ENCODE measurements at places on chromosomes 4 and X.

DNA sequence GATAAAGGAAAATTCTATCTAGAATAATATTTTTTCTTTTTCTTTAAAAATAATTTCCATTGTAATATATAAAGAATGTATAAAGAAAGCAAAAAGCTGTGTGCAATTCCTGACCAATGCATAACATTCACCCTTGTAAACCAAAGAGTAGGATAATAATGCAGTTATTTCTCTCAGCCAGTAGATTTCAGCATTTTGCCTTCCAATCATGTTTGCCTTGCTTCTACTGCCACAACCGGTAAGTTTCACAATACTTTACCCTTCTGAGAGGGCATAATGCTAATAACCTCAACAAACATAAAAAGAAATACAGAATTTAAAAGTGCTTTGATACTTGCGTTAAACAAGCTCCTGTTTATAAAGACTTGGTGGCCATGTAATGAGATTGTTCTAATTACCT, 59.9 kb downstream of the CHIC2 start:
- DNase-seq = no peak

DNA sequence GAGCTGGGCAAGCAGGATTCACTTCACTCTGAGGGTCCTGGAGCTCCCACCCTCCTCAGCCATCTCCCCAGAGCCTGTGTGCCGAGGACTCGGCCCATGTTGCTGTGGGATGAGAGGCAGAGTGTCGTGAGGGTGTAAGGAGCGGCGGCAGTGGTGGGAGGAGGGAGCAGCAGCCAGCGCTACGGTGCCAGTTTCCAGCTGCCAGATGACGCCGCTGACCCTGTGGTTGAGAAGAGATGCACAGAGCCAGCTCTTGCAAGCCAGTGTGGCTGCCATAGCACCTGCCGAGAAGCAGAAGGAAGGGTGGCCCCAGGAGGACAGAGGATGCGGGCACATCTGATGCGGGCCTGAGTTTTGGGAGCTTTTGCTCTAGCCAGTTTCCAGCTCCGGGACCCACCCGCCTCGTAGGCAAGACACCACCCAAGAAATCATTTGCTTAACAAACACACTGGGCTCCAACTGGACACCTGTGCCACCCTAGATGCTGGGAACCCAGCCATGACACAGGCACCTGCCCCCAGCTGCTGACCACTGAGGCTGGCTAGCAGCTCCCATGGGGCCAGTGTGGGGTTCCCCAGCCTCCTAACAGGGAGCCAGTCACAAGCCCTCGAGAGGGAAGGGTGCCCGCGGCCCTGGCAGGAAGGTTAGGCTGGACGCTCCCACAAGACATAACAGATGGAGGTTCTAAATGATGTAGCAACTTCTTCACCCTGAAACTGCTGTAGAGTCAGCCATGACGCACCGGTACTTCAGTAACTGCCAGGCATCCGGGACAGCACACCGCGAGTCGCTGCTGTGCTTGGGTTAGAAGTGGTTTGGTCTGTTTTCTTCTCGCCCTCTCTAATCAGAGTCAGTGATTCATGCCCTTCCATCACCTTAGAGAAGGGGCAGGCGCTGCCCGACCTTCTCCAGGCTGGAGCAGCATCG, 8.9 kb downstream of the MSANTD1 start:
- no peak for DNase-seq

DNA sequence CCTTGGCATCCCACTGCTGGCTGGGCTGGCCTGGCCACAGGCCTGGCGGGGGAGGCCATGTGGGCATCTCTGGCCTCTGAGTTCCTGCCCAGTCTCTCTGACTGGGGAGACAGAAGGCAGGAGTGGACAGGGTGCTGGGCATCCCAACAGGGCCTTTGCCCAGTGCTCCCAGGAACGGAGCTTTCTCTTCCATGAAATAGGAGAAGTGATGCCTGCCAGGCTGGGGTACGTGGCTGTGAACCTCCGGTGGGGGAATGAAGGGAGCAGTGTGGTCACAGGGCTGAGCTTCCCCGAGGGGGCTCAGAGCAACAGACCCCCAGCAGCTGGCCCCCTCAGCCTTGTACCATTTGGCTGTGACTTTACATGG, 40.4 kb upstream of the HMX1 start:
- DNase-seq = no peak

- DNase-seq = no peak
Measured at GRCh38 chrX:49040376-49040955, 2.7 kb downstream of the TFE3 start.

DNA sequence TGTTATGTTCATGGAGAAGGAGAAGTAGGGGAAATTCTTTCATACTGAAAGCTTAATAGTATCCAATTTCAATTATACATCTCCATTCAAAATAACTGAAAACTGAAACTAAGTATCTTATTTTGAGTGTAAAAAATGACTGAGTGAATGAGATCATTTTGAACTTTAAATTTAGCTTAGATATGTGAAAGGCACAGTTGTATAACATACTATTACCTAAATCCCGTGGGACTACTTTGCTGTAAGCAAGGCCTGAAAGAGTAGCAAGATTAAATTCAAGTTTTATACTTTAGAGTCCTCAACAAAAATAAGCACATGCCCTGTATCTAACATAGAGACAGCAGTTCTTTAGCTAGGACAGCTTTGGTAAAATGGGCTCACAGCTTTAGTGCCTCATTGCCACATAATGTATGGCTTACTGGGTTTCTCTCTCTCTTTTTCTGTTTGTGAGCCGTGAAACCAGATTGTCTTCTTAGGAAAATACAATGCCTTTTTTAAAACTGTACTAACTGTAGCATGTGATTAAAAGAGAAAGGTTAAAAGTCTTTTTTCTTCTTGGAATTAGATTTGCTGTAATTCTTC, 43.2 kb downstream of the GSTCD start:
- DNase-seq = no peak

DNA sequence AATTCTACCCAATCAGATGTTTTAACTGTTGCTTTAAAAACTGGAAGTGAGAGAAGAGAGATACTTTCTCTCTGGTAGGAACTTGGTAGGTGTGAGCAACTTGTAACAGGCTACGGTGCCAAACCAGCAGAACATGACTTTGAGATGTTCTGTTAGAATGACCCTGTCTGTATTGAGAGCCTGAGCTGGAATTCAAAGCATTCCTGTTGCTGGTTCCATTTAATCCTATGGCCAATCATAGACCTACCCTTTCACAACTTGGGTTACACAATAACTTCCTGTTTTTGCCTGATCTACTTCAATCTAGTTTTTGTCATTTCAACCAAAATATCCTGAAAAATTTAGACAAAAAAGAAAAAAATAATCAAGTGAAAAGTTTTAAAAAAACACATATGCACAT, 1.7 kb upstream of the PRRG1 start:
- DNase-seq = no peak

DNA sequence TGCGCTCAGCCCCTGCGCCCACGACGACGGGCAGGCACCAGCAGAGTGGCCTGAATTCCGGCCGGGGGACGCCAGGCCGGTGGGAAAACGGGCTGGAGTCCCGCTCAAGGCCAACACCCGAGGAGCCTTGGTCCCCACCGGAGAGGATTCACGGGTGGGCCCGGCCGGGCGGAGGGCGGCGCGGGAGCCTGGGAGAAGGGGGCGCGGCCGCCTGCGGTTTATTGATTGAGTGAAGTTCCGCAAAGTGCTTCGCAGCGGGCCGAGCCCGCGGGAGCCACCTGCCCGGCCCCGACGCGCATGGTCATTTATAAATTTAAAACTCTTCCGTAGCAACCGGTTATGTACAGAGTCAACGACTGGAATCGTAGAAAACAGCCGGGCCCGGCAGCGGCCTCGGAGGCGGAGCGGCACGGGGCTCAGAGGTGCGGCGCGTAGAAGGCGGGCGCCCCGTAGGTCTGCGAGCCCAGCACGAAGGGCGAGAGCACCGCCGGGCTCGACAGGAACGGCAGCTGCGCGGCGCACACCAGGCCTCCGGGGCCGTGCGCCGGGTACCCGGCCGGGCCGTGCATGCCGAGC, 3.6 kb downstream of the NKX1-1 start:
- DNase-seq = no peak

DNA sequence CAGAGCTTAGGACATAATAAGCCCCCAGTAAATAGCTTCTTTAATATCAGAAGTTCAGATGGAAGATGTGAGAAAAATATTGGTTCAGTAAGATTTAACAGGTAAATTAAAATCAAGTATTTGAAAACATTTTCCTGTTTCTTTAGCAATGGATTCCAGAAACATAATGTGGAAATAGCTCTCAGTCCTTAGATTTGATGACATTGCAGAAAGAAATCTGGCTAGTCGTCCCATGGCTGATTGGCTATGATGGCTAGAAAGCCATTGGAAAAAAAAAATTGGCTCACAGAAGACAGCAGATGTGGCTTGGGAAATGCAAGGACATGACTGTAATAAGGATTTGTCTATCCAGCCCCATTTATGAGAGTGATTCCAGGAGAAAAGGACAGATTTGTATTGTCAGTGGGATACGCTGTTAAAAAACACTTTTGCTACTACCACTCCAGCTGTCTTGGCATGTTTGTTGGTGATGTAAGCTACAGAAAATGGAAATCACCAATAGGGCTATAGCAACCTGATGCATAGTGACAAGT, 78.3 kb downstream of the AR start:
- no peak for DNase-seq

- no peak for DNase-seq
Measured at GRCh38 chr4:126267689-126268088, 952.9 kb downstream of the FAT4 start.

DNA sequence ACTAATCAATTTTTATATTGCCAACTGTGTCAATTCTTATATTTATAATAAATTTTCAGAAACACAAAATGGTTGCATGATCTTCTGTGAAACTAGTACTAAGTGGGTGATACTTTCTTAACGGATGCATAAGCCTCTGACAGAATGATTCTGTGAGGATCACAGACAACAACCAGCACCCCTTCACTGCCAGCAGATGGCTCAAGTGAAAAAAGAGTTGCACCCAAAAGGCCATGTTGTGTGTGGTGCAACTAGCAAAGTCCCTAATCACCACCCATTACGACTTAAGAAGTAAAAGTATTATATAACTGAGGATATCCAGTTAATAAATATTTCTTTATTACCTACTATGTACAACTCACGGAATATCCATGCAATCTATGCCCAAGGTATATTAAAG, 334.0 kb downstream of the PCDH19 start:
- no peak for DNase-seq

- no peak for DNase-seq
Measured at GRCh38 chr4:41424522-41424921, 113.4 kb upstream of the LIMCH1 start.

GRCh38 chrX:97310373-97310772, 426.7 kb downstream of the RPA4 start:
- DNase-seq = no peak

GRCh38 chrX:7170898-7171297, 22.9 kb upstream of the PUDP start:
- DNase-seq = no peak

DNA sequence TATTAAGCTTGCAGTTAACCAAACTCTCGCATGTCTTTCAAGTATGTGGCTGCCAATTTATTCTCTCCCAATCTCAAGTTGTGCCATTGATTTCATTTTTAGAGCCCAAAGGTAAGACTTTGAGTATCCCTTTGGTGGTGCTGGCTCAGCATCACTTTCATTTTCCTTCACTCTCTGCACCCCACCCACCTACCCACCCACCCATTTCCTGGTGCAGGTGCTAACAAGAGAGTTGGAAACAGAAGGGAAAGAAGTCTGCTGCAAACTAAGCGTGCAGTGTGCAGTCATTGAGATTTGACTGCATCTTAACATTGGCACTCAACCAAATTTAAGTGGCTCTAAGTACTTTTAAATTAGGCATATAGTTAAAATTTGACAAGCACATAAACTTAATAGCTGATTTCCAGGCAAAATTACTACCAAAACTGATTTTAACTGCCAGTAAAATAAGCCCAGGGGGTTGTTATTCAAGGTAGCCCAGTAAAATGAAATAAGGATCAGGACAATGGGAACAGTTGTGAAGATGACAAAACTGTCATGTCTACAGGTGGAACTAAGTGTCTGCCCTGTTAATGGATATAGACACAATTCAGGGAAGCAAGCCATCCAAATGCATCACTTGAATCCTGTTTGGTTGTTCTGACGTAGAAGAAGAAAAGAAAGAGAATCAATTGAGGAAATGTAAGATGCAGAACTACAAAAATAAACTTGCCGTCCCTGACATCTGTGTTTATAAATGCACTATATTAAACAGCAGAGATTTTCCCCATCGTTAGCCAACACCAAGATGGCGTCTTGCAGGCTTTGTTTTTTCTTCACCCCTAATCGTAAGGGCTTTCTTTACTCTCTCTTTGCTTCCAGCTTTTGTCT, 184.2 kb downstream of the KDR start:
- DNase-seq = no peak

- no peak for DNase-seq
Measured at GRCh38 chr4:17526695-17527477, 11.9 kb downstream of the CLRN2 start.

DNA sequence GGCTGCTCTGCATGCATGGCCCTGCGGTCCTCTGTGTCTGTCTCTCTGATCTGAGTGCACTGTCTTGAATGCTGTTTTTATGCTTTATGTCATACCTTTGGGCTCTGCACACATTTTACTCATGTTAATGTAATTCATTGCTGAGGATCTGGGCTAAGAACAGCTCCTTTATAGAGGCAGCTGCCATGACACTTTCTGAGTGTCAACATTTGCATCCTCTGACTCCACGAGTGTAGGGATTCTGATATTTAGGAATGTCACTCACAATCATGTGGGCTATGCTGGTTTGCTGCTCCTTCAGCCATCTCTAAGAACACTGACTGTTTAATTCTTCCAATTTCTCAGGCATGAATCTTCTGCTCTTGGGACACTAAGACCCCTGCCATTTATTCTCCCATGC, 192.2 kb upstream of the CPEB2 start:
- DNase-seq = no peak

GRCh38 chr4:165207431-165208220, at the start of gene KLHL2:
KLHL2 (plus strand) TSS chr4:165207561; CDS start chr4:165207877, 316 bp downstream.
- peak; percentile 69 for DNase-seq

- DNase-seq = no peak
Measured at GRCh38 chr4:39840027-39840426, 137.7 kb downstream of the PDS5A start.

GRCh38 chrX:13270360-13270759, 49.5 kb downstream of the ATXN3L start:
- no peak for DNase-seq

DNA sequence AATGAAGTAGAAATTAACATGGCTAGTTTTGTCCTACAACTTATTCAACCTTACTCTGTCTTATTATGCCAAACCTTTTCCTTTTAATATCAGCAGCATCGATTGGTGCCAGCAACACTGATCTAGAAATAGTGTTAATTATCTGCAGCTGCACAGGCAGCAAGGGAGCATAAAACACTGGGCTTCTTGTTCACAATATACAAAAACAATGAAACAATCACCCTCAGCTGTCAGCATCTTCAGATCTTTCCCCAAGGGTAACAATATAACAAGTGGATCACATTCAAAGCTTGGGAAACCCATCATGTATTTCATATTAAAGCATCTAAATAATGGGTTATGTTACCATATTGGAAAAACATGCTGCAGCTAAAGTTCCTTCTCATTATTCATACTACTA, 238.1 kb downstream of the SPOCK3 start:
- DNase-seq = no peak

All from SHP77 (cell line).